ENCODE measurements at places on chromosomes 1 and 21. TPM values are rescaled to one million over a fixed set of nuclear protein-coding genes. Genes with fewer than 3 reads are reported as not detected.

GRCh38 chr21:41932576-41933312, 21.1 kb downstream of the C2CD2 start:
- no peak for DNase-seq

GRCh38 chr1:110636149-110636935, 30.2 kb upstream of the KCNA2 start:
- no peak for DNase-seq

DNA sequence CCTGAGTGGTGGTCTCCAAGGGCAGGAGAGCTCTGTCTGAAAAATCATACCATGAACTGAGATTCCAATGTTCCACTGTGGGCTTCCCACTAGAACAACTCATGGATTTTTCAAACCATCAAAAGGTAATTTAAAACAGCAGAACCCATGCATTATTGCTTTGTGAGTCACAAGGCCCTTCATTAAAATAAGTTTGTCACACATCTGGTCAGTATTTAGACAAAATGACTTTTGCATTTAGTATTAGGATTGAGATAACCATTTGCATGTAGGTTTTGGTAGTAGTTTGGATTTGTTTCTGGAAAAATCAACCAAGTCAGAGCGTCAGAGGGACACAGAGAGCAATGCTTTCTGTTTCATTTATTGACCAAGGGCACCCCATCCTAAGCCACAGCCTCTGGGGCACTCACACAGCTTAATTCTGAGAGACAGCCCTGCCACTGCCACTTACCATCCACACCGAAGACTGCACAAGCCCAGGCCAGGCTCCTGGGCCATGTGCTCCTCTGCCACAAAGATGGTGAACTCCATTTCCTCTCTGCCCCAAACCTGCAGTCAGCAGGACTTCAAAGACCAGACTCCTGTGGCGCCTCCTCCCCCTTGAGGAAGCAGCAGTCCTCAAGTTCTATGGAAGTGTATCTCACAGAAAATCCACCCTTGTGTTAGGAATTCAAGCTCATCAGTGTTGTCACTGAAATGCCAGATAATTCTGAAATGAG, 132.6 kb upstream of the DUSP10 start:
- no peak for DNase-seq

DNA sequence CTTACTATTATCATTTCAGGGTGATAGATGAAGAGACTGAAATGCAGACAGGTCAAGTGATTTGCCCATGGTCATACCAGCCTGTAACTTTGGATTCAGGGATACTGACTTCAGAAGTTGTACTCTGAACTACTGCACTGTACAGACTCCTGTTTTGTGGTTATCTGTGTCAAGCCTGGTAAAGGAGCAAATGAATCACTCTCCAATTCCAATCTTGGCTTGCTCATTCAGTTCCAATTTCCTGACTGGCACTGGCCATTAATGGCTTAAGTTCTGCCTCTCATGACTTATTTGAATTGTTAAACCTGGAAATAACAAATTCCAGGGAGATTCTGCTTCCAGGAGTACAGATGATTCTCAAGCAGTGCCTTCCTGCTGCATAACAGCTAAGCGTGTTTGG, 45.4 kb upstream of the PLD5 start:
- no peak for DNase-seq

GRCh38 chr21:41098481-41099042, 69.4 kb upstream of the BACE2 start:
- no peak for DNase-seq

DNA sequence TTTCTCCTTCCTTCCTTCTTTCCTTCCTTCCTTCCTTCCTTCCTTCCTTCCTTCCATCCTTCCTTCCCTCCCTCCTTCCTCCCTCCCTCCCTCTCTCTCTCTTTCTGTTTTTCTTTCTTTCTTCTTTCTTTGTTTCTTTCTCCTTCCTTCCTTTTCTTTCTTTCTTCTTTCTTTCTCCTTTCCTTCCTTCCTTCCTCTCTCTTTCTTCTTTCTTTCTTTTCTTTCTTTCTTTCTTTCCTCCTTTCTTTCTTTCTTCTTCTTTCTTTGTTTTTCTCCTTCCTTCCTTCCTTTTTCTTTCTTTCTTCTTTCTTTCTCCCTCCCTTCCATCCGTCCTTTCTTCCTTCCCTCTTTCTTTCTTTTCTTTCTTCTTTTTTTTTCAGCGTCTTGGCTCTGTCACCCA, 18.1 kb upstream of the IL19 start:
- no peak for DNase-seq

- DNase-seq = no peak
These were observed 3.3 kb upstream of the GBP3 start for GRCh38 chr1:89025928-89026327.

GRCh38 chr1:186244825-186245224, 130.2 kb downstream of the TPR start:
- no peak for DNase-seq

DNA sequence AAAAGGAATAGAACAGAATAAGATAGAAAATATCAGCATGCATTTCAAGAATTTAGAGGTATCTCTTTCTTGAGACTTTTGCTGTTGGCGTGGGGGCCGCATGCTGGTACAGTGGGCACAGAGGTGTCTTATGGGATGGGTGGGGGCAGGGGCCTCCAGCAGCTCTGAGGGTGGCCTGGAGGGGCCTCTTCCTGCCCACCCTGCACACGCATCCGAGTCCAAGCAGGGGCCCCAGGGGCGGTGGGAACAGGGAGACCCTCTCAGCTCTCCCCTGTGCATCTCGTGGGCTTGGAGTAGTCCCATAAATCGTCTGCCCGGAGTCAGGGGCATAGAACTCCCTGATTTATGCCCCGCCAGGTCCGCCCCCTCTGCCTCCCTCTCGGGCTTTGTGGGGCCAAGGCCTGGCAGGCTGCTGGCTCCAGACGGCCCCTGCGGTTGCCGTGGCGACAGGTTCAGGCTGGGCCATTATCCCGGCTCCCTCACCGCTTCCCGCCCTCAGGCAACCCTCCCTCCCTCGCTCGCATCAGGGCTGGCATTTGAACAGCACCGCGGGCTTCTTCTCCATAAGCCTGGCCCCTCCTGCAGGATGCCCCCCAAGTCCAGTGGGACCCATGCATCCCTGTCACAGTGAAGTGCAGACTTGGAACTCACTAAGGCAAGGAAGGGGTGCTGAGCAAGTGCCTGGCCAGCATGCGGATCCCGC, 133.2 kb upstream of the ZBTB40 start:
- DNase-seq = no peak

DNA sequence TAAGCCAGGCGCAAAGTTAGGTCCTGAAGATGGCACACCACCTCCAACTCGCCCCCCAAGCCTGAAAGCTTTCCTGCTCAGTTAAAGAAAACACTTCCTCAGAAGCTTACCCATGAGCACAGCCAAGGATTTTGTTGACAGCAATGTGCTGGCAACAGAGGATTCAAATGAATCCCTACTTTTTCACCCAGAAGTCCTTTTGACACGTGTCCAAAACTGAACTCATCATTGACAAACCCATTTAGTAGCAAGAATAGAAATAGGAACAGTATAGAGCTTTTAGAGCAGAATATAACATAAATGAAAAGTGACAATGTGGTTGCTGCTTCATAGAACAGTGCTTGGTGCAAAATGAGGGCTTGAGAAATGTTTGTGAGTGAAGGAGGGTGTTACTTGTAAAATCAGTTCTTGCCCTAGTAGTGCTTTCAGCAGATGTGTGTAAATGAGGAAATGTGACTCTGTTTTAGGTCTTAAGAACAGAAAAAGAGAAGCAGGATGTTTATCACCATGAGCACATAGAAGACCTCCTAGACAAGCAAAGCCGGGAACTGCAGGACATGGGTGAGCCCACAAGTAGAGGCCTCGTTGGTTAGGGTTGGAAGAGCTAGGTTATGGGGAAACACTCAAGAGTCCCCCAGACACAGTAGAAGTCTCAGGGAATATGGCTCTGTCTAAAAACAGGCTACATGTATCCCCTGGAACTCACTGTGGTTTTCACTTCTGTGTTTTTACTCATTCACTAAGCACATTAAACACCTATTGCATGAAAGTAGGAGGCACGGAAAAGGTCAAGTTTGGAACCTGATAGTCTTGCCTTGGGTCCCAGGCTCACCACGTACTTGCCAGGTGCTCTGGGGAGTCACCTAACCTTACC, 48.6 kb upstream of the TMEM125 start:
- no peak for DNase-seq

GRCh38 chr21:45859041-45859761, 122.4 kb upstream of the COL6A1 start:
- DNase-seq = no peak

GRCh38 chr1:161787355-161787754, 21.2 kb downstream of the ATF6 start:
- no peak for DNase-seq

DNA sequence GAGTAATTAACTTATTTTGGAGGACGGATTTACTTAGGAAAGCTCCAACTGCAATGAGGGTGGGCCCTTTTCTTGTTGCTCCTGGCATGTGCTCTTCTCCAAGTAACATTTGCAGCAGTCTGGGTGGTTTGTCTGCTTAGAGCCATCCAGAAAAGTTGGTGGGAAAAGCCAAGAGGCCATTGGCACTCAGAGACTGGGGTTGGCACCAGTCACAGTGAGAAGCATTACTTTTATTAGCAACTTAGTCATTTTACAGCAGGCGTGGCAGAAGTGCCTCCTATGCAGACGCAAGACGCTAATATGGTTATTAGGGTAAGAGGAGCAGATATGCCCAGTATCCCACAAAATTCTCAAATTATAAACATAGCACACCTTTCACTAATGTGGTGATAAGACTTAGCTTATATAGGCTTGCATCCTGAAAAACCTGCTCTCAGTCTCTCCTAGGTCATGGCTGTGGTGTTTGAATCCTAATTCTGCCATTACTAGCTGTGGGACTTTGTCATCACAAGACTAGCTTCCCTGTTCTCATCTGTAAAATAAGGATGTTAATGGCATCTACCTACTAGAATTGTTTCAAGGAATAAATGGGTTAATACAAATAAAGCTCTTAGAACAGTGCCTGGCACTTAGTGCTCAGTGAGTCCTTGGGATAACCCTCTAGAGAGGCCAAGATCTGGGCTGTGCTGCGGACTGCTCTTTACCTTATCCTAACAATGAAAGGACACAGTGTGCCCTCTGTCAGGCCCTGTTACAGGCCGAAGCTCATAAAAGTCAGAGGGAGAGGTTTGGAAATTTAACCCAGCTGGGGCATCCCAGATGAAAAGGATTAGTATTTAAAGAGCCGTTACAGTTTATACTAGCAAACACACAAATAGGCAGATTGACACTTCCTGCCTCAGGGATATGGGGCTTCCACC, 154.6 kb downstream of the ROR1 start:
- no peak for DNase-seq

DNA sequence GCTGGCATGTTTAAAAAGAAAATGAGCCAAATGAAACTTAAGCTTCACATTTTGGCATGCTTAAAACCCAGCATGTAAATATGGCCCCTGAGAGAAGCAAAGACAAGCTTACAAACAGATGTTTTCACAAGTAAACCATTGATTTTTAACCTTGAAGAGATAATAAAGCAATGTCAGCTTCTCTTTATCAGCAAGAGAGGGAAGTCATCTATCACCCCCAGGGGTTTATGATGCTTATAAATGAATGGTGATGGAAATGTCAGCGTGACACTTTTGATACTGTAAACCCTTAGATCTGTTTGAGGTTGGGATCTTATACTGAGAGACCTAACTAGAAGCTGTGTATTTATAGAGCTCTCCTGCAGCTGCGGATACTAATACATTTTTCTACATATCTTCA, 471.3 kb downstream of the PLA2G4A start:
- DNase-seq = no peak

DNA sequence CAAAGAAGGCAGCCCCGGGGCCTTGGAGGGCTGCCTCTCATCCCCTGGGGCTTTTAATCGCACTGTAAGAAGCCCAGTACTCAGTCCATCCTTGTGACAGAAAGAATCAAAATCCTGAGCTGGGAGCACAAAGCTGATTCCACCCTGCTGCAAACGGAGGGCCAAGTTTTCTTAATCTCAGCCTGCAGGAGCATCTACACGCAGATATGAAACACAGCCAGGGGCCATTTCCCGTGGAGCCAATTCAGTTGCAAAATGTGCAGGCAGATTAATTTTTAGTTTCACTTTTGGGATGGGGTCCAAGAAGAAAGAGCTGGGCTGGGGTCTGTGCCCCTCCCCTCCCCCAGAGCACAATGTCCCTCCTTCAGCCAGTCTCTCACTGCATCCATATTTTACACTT, 4.4 kb downstream of the LYPD8 start:
- no peak for DNase-seq

GRCh38 chr1:212257157-212257556, 28.1 kb upstream of the PPP2R5A start:
- no peak for DNase-seq

- peak; percentile 64 for DNase-seq
These were observed 810 bp downstream of the SLC19A1 start for GRCh38 chr21:45541221-45542039.

GRCh38 chr1:10687251-10687651, 109.2 kb downstream of the CASZ1 start:
- DNase-seq = no peak

DNA sequence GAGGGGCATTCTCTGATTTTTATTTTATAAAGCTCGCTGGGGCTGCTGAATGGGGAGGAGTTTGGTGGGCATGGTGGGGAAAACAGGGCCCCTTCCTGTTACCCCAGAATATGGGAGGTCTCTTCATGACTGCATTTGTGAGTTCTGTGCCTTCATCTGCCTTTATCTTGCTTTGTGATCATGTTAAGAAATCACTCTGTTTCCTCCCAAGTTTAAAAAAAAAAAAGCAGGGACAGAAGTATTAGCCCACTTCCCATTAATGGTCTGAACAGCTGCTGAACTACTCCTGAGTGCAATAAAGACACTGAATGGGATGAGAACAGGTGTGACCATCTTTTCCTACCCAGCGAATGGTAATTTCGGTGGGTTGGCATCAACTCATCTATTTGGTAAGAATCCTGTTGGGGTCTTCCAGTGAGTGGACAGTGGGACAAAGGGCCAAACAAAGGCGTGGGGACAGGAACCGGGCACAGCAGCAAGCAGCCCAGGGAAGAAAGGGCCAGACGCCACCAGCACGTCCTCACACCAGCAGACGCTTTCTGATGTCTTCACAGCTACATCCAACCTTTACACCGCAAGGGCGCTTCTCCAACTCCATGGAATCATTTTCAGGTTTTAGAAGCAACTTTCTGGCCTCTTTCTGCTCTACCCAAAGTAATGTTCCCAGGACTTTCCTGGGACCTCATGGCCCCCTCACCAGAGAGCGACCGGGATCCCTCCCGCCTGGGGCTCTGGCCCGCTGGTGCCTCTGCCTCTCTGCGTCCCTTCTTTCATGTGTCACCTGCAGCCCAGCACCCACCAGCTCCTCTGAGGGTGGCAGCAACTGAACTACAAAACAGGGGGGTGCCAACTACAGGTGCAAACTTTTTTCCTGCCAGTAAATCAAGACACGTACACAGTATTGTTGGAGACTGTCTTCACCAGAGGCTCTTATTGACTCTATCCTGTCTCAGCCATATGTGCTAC, 160.2 kb downstream of the ADSS2 start:
- DNase-seq = no peak

The OLIG2 gene
- not detected for total RNA-seq

The ERG gene
- total RNA-seq = not detected

The KCNJ15 gene
- 34.8 TPM for total RNA-seq

The APCS gene
- not detected for total RNA-seq

The SRSF11 gene
- 148 TPM for total RNA-seq

The CDK18 gene
- total RNA-seq = 42.1 TPM

The XCL1 gene
- not detected for total RNA-seq

The CRYAA gene
- total RNA-seq = not detected

The AXDND1 gene
- 0.64 TPM for total RNA-seq

The WNT3A gene
- not detected for total RNA-seq

The WASF2 gene
- total RNA-seq = 79.5 TPM

The TLCD4 gene
- 52.1 TPM for total RNA-seq
